ENCODE measurements at places on chromosomes 5 and 9.
A peak's percentile ranks its signal among the peaks of the same experiment; 100 is the strongest.

DNA sequence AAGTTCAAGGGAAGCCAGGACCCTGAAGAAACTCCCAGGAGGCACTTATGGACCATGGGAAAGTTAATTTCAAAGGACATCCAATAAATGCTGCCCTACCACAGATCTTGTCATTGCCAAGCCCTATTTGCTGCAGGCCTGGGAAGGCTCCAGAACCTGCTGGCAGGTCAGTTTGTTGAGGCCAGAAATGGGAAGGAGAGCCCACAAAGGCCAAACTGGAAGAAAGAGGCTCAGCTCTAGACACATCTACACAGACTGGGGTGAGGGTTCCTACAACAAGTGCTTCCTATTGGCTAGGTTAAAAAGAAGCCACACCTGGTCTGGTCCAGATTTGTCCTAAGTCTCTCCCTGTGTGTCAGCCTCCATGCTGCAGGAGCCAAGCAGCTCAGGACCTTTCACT is 94.4 kb downstream of the SIL1 start:
- no peak for DNase-seq

GRCh38 chr9:82668689-82669199 is 394.2 kb downstream of the RASEF start:
- DNase-seq: no peak

DNA sequence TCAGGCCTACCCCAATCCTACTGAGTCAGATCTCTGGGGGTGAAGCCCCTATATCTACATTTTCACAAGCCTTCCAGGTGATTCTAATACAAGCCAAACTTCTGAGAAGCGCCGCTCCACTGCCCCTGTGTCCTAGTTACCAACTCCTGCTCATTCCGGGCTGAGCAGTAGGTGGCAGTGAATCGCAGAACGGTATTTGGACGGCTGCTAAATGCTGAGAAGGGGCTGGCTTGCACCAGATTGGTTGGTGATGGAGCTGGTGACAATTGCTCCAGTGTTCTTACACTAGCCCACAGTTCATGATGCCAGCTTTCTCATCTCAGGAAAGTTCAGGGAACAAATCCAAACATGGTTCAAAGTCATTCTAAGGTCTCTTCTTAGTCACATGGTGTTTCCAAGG is 31.1 kb upstream of the FGF1 start:
- DNase-seq: peak; percentile 32

- no peak for DNase-seq
These were observed 36.4 kb upstream of the SLC6A19 start for GRCh38 chr5:1164696-1165630.

DNA sequence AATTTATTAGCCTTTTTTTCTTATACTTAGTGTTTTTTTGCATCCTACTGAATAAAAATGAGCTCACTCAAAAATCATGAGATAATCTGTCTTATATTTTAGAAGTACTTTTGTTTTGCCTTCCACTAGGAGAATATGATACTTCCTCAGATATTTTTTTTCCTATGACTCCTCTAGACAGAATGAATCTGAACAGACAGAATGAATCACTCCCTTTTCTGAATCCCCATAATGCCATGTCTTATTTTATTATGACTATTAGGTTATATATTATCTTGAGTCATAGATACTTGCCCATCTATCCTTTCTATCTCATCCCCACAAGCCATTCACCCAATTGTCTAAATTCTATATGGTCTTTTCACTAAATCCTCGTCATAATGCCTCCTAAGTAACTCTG is 134.6 kb downstream of the BRINP1 start:
- DNase-seq: no peak

- no peak for DNase-seq
These were observed 4.8 kb downstream of the GAS1 start for GRCh38 chr9:86942281-86943200.

- DNase-seq: no peak
These were observed at the start of gene ENTPD2 for GRCh38 chr9:137053944-137054931. ENTPD2 (minus strand) TSS chr9:137054061; CDS start chr9:137053997, 64 bp downstream.

DNA sequence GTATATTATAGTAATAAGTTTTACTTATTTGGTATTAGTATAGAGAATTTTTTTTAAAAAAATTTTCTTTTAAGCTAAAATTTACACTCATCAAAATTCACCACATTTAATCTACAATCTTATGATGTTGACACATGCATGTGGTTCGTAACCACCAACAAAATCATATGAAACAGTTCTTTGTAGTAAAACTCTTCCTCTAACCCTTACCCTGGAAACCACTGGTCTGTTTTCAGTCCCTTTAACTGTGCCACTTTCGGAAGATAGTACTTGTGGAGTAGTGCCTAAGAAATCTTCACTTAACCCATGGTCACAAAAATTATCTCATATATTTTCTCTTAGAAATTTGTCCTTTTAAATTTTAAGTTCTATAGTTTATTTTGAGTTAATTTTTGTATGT is 1498.8 kb downstream of the MAT2B start:
- no peak for DNase-seq

DNA sequence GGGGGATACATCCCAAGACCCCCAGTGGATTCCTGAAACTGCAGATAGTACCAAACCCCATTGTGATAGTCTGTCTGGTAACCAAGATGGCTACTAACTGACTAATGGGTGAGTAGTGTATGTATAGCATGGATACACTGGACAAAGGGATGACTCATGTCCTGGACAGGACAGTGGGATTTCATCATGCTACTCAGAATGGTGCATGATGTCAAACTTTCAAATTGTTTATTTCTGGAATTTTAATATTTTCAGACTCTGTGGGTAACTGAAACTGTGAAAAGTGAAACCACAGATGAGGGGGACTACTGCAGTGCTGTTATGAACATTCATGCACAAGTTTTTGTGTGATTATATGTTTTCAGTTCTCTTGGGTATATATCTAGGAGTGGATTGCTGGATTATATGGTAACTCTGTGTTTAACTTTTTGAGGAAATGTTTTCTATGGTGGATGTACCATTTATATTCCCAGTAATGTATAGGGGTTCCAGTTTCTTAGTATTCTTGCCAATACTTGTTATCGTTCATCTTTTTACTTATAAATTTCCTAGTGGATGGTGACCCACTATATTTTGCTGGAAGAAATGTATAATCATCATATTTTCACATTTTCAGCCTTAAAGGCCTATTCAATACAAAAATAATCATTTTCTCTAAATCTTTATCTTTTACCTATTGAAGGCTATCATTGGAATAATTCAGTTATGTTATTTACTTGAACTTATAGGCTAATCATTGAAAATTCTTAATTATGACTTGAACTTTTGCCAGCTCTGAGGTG is 140.9 kb downstream of the NR3C1 start:
- DNase-seq: no peak

DNA sequence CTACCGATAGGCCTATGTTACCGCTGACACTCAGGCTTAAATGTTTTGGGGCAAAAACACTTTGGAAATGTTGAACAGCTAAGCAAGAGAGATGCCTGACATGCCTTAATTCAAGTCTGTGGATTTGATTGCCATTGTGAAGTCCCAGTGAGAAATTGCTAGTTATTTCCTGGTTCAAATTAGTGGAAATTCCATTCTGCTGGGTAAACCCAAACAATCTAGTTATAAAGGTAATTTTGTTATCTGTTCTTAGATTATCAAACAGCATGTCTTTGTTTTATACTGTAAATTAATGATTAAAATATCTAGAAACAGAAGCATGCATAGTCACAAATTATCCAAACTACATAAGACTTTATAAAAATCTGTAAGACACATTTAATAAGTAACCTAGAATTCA is 96.6 kb downstream of the PJA2 start:
- DNase-seq: no peak

- DNase-seq: no peak
These were observed 149.0 kb downstream of the SSBP2 start for GRCh38 chr5:81601919-81602318.

- no peak for DNase-seq
These were observed 54.9 kb downstream of the MTX3 start for GRCh38 chr5:79936002-79936645.

GRCh38 chr5:57111993-57112392 is 61.9 kb upstream of the GPBP1 start:
- DNase-seq: no peak

DNA sequence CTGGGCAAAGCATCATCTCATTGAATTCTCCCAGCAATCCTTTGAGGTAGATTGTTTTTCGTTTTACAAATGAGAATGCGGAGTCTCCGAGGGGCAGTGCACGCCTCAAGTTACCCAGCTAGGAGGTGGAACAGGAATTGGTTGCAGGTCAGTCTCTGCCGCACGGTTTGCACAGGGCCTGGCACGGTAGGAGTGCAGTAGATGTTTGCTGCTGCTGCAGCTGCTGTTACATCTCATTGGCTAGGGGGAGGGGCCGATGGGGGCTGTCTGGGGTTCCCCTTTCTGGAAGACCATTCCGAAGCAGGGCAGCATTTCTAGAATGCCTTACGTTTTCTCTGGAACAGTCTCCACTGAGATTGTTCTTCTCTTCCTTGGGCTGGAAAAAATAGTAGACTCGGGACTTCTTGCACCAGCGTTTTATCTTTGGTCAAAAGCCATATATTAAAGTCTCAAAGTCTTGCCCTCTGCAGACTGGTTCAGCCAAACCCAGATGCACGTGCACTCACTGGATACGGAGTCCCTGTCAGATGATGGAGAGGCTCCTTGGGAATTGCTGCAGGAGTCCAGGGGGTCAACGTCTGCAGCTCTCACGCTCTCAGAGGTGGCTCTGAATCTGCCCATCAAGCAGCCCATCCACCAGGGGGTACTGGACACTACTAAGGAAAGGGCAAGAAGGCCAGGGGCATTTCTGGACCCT is 1.2 kb downstream of the USP20 start:
- DNase-seq: no peak
